ENCODE measurements at places on chromosomes 1 and 21.

DNA sequence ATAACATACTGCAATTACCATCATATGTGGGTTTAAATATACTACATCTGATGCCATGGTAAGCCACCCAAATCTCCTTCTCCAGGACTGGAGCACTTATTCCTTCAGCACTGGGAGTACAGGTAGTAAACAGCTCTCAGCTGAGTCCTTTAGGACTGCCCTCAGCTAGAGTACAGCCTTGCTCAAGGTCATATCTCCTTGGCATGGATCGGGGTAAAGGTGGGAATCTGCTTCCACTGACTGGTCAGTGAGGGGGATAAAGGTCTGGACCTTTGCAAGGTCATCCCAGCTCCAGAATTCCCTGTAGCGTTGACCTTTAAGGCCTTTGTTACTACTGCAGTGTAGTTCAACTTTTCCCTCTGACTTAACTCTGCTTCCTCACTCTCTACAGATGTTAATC lies 38.8 kb downstream of the RPL5 start:
- DNase-seq: no peak

DNA sequence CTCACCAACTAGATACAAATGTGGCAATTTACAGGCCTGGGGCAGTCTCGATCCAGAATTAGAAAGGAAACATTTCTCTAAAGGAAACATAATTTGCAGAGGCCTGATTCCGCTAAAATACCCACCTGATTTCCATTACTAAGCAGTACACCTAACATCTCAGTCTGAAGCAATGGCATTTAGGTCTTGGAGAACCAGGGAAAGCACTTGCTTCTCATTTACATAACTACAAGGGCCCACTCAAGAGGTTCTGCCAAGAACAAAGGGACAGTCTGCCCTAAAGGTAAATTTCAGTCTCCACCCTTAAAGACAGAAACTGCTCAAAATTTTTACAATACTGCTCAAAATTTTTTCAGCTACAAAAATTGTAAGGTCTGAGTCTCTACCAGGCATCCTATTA lies 123.7 kb upstream of the GJB5 start:
- DNase-seq: no peak

- no peak for DNase-seq
Observed at GRCh38 chr1:44497422-44498170, 92.5 kb downstream of the RNF220 start.

DNA sequence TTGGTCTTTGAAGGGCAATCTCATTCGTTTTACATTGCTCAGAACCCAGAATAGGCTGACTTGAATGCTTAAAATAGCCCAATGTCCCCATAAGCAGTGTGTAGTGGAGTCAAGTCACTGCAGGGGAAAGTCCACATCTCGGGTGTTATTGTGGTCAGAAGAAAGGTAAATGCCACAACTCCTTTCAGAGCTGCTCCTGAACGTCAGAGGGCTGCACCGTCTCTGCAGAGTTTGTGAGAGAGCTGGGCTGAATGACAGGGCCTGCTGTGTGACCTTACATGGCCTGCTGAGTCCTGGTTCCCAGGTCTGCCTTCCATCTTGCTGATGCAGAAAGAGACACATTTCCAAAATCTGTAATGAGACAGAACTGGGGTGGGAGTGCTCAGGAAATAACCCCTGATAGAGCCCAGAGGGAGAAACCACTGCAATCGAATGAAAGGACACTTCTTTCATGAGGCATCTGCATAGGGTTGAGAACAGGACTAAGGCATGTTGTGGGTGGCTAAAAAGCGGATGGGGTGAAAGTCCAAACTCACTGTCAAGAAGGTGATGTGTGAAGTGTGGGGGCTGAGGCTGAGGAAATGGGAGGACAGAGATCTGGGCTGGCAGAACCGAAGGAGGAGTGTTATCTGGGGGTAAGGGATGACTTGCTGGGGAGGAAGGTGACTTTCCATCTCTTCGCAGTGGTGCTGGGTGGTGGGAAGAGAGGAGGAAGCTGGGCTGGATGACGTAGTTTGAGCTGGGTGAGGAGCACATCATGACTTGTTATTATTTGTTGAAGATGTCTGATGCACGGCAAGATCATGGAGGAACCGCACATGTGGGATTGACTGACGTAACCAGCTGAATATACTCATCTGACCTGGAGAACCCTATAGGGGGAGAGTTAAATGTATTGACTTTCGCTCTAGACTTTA lies 33.7 kb downstream of the XCL2 start:
- peak; percentile 63 for DNase-seq

GRCh38 chr1:63230722-63231121 lies 91.6 kb upstream of the FOXD3 start:
- DNase-seq: peak; percentile 16

DNA sequence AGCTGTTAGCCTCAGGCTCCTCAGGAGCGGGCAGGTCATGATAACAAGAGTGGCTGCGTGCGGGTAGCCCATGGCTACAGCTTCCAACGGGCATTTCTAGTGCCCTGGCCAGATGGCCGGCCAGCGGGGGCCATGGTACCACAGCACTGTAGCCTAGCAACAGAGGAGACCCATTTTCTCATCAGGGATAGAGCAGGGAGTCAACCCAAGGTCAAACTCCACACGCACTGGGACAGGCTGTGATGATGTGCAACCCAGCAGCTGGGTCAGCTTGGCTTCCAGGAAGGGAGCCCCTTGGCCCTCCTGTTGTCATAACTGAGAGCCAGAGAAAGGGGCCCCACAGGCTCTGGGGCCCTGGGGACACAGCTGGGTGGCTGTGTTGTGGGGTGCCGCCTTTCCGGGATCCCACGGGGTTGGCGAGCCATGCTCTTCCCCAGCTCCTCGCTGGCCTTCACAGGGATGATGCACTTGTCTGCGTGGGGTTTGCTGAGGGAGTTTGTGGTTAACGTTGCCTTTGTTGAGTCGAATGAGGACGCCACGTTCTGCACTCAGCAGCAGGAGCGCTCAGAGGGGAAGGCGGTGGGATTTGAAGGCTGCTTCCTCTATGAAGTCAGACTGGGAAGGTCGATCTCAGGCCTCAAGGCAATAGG lies 46.3 kb downstream of the COL18A1 start:
- no peak for DNase-seq

DNA sequence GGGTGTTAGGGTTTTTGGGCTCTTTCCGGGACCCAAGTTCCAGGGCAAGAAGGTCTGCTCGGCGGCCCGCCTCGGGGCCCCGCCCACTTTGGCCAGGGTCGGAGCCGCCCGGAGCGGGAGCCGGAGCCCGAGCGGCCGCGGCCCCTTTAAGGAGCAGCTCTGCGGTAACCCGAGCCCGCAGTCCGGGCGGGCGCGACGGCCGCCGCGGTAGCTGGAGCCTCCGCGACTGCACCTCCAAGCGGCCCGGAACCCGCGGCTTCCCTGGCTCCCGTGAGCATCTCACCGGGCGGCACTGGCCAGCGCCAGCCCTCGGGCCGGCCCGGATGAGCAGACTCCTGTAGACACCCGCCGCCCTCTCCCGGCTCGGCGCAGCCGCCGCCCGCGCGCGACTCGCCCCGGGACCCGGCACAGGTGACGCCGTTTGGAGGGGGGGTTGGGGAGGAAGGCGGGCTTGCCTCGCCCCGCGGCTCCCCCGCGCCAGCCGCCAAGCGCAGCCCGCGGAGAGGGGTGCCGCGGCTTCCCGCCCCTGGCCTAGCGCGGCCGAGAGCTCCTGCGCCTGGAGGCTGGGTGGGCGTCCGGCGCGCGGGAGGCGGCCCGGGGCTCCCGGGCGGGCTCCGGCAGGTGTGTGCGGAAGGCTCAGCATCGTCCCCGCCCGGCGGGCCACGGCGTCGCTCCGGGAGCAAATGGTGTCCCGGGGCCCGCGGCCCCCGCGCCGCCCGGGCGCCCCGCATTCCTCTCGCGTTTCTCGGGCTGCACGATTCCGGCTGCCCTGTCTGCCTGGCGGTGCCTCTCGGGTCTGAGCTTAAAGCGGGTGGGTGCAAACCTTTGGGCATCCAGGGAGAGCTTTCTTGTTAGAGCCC lies at the start of gene TLCD4:
TLCD4 (plus strand) TSS at position 149 of the 860 bp plus-strand sequence. CDS start 26,547 bp downstream, outside the sequence.
- DNase-seq: peak; percentile 9

DNA sequence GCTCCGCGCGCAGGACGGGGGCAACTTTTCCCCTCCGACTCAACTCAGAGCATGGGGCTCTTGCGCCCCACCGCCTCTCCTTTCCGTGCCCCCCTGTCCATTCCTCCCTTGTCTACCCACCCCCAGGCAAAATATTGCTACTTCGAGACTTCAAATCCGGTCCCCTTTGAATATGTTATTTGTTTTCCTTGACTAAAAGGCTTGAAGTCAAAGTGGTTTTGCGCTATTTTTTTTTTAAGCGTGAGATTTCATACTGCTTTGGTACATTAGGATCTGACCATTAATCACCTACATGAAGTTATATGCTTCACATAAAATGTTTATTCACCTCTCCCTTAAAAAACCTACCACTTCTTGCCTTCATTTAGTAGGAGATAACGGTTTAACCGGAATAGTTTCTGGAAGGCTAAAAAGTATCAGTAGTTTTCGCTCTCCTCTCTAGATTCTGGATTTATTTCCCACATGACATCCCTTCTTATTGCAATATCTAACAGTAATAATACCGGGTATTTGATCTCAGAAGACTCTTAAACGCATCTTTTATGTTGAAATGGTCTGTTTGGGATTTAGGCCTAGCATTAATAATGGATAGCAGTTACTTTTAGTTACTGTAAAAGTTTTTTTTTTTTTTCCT lies 1.6 kb downstream of the NFIA start:
- DNase-seq: no peak

DNA sequence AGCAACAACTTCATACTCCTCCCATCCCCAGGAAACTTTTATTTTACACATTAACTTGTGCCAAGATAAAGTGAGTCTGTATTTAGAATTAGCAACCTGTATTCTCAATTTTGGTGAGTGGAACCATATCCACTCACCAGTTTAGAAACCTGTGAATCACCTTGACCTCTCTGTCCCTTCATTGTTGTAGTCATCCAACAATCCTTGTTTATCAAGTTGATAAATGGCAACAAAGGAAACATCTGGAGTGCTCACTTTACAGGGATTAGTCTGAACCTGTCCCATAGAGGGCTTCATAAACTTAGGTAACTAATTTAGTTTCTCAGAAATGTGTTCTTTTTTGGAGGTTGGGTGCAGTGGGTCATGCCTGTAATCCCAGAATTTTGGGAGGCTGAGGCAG lies 3.9 kb upstream of the CLSPN start:
- DNase-seq: no peak

DNA sequence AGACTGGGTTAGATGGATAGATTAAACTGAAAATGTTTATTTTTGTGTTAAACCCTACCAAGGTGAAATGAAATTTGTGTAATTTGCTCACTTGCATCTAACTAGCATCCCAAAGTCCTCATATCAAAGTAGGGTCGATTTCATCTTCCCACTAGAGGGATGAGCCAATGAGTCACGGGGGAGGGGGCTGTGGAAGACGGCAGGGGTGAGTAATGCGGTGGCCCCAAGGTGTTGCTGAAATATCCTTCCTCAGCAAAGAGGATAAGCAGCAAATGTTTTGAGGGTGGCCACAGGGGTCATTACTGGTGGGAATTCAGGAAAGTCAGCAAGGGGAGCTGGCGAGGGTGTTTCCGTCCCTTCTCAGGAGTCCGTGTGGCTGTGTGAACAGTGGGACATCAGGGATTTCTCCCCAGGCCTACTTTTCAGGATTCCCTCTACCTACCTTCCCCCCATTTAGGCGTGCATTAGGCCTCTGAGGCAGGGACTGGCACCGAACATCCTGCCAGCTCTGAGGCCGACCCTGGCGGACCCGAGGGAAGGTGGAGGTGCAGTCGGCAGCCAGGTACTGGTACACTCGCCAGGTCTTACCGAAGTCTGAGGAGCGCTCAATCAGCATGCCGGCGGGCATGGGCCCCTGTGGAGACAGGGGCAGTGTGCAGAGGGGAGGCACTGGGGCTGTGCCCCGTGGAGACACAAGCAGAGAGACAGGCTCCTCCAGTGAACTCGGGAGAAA lies 18.1 kb downstream of the LAMB3 start:
- DNase-seq: no peak

GRCh38 chr1:88698764-88699163 lies 14.7 kb downstream of the PKN2 start:
- DNase-seq: no peak

- peak; percentile 82 for DNase-seq
Observed at GRCh38 chr21:33761441-33762036, 119.2 kb downstream of the ITSN1 start.

GRCh38 chr1:23555270-23555985 lies 3.9 kb downstream of the ID3 start:
- no peak for DNase-seq

DNA sequence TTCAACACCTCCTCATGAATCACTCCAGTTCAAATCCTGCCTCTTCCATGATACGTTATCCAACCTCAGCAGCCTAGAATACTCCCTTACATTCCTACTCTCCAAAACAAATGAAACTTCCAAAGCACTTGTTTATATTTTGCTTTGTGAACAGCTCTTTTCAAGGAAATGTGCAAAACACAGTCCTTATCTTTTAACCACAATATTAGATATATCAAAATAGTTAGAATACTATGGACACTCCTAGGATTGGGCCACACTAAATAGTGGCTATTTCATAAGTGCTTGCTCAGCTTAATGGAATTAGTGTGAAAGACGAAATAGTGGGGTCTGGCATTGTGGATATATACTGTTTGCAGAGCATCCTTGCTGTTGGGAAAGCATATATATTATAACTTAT lies 173.5 kb downstream of the ZC3H11B start:
- no peak for DNase-seq

DNA sequence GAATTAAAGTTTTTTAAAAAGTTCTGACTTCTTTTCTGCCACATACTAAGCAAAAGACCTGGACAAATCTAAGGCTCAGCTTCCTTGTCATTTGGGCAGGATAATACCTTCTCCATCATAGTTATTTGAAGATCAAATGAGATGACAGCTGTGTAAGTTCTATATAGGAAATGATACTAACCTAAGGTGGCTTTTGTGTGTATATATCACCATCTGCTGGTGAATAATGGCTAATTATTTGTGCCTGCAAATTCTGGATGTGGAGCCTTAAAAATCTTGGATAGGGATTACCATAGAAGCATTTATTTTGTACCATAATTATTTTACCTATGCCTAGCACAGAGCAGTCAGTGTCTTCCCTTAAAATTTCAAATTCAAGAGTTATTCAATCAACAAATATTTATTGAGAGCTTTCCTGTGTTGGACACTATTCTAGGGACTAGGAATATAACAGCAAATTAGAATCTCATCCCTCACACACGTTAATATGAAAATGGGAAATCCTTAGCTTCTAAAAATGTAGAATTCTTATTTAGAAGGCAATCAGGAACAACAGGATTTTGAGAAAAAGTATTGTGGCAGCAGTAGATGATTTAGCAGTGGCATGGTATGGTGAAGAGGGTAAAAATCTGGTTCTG lies 89.8 kb downstream of the TMEM200B start:
- peak; percentile 63 for DNase-seq

- no peak for DNase-seq
Observed at GRCh38 chr21:44436111-44436611, 19.1 kb upstream of the LRRC3 start.

- no peak for DNase-seq
Observed at GRCh38 chr21:25133939-25134338, 473.3 kb downstream of the MRPL39 start.

GRCh38 chr1:171674431-171675405 lies 22.2 kb upstream of the MYOC start:
- DNase-seq: no peak

Measured in suppressor macrophage treated with lipopolysaccharide for 4 hours (primary cell).